ENCODE measurements at places on chromosomes 4 and X.

DNA sequence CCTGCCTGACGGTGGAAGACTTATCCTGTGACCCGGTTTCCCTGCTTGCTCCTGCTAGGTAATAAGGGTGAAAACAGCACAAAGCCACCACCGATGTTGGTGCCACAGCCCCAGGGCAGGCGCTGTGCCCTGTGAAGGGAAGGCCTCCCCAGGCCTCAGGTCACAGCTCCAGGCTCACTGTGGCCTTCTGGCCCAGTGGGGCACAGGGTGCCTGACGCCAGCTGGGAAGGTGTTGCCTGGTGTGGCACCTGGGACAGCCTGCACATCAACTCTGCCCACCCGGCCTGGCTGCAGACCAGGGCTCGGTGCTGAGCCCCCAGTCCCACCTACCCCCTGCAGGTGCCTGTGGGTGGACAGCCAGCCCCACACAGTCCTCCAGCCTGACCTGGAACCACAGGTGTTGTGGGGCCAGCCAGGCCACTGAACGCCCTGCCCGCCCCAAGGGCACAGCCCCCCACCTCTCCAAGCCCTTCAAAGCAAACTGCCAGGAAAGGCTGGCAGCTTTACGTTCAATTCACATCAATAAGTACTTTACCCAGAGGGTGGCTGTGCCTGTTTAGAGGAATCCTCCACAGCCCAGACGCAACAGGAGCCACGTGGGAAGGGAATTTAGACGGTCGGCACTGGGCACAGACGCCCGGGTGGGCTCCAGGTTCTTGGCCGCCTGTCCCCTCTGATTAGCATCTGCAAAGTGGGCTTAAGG lies 54.3 kb downstream of the ZFYVE28 start:
- DNase-seq, result no peak

DNA sequence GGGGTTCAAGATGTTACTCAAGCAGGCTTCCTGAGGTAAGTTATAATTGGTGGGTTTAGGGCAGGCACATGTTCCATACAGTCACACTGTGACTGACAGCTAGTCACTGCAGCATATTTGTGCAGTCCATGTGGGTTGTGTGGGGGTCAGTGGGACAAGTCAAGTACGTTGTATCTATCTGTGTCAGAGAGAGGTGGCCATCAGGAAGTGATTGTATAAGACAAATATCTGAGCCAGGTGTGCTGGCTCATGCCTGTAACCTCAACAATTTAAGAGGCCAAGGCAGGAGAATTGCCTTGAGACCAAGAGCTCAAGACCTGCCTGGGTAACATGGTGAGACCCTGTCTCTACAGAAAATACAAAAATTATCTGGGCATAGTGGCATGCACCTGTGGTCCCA lies 509.3 kb downstream of the CENPC start:
- DNase-seq, result no peak

DNA sequence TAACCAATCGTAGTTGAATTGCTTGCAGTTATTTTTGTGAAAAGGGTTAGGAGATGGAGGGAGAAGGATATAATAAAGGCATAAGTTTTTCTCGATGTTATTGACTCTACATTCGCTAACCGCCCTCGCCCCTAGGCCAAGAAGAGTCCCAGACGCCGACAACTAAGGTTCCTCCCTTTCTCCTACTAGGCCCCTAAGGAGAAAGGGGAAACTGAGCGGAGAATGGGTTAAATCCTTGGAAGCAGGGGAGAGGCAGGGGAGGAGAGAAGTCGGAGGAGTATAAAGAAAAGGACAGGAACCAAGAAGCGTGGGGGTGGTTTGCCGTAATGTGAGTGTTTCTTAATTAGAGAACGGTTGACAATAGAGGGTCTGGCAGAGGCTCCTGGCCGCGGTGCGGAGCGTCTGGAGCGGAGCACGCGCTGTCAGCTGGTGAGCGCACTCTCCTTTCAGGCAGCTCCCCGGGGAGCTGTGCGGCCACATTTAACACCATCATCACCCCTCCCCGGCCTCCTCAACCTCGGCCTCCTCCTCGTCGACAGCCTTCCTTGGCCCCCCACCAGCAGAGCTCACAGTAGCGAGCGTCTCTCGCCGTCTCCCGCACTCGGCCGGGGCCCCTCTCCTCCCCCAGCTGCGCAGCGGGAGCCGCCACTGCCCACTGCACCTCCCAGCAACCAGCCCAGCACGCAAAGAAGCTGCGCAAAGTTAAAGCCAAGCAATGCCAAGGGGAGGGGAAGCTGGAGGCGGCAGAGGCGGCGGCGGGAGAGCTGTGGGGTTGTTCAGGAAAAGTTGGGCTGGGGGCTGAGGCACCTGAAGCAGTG lies 5.9 kb downstream of the ATOH1 start:
- DNase-seq, result no peak

DNA sequence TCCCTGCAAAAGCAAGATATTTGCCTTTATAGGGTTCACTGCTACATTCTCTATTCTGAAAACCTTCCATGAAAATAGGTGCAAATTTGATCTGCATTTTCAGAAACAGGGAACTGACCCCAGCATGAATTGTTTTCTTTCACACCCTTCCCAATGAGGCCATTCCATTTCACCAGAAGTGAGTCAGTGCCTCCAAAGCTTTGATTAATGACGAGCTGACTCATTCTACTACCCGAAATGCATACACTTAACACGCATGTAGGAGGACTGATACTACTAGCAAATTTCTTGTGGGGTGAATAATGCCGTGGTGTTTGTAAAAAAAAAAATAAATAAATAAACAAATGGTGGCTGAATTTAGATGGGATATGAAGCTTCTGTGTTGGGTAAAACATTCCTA lies 146.9 kb upstream of the FGF13 start:
- DNase-seq, result no peak

DNA sequence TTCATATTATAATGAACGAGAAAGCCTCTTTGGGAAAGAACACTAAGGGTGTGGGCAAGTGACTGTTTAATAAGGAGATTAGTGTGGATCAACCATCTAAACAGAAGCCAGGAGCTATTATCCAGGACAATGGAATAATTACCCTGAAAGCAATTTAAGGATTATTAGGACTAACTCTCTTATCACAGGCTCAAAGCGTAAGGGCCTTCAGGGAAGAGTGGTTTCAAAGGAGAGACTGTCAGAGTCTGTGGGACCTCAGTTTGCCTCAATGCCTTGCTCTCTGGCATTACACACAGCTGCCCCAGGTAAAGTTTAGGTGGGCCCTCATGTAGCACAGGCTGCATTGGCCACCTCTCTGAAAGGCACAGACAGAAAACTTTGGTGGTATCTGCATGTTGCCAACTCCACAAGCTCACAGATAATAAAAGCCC lies 717.2 kb upstream of the ADGRL3 start:
- no peak for DNase-seq

DNA sequence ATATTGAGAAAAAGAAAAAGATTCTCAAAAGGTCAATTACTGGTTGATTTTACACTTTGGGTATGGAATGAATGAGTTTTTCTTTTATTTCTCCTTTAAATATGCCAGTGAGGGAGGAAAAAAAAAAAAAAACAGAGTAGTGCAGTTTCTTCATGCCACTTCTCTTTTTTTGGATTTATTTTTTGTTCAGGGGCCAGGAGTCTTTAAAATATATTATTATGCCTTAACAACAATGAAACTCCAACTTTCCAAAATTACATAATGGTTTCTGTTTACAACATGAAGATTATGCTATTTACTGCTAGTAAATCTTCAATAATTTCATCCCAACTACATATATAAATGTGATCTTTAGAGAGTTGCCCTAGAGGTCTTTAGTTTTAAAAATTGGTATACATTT lies 31.9 kb downstream of the DTHD1 start:
- no peak for DNase-seq

DNA sequence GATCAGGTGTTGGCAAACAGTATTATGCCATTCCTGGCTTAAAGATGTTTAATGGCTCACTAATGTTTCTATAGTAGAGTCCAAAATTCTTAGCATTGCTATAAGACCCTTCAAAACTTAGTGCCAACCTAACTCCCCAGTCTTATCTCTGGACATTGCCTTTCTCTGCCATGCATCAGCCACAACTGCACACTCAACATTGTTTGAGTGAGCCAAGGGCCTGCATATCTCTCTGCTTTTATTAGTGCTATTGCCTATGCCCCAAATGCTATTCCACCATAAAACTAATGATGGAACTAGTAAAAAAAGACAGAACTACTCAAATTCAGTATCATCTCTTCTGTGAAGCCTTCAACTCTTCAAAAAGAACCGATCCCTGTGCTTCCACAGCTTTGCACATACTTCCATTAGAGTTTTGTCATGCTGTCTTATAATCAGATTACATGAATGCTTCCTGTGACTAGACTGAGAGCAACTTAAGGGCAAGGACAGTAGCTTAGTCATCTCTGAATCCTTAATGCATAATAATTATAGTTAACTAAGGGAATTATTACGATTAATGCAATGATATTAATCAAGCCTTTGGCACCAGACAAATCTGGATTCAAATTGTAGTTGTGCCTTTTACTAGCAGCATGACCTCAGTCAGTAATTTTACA lies 53.7 kb downstream of the CHM start:
- no peak for DNase-seq

- DNase-seq, result no peak
Measured at GRCh38 chrX:22666441-22666840, 333.3 kb upstream of the DDX53 start.

GRCh38 chrX:136130931-136131833 lies 16.2 kb upstream of the FHL1 start:
- no peak for DNase-seq

DNA sequence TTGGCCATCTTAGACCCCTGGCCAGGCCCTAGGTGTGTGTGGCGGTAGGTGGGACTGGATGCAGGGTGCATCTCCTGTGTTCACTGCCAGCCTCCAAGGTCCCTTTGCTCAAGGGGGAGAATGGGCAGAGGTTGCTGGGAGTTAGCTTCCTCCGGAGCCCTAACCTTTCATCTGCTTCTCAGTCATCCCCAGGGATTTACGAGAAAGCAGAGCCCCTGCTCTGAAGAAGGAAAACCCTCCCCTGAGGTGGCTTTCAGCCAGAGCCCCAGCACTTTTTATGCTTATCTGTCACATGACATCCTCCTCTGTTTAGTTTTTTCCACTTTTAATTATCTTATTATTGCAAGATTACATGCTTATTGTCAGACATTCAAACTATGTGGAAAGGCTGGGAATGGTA lies 44.9 kb upstream of the DDX3X start:
- DNase-seq, result no peak

DNA sequence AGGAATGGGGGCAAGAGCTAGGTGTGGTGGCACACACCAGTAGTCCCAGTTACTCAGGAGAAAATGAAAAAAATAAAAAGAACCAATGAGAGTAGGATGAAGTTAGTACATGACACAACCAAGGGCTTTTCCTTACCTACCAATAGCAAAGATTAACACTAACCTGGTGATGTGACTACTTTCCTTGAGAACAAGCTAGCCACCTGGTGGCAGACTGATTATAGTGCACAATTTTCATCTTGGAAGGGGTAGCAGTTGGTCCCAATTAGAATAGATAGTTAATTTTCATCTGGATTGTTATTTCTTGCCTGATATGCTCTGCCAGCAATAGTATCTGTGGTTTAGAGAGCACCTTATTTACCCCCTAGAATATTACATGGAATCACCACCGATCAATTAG lies 1216.8 kb upstream of the PABPC4L start:
- DNase-seq, result no peak

DNA sequence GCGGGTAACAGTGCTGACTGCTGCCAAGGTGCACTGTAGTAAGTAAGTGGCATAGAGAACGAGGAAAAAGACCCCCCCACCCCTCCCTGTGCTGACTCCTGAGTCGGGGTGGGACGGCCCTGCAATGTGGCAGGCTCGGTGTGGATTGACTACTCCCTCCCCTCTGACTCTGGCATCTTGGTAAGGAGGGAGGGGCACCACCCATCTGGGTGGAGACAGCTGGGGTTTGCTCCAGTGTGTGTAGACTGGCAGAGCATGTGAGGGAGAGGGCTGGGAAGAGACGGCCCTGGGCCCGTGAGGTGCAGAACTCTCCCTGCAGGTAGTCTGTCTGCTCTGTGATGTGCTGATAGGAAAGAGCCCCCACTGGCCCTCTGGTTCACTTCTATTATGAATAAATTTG lies 31.0 kb downstream of the NSG1 start:
- no peak for DNase-seq

DNA sequence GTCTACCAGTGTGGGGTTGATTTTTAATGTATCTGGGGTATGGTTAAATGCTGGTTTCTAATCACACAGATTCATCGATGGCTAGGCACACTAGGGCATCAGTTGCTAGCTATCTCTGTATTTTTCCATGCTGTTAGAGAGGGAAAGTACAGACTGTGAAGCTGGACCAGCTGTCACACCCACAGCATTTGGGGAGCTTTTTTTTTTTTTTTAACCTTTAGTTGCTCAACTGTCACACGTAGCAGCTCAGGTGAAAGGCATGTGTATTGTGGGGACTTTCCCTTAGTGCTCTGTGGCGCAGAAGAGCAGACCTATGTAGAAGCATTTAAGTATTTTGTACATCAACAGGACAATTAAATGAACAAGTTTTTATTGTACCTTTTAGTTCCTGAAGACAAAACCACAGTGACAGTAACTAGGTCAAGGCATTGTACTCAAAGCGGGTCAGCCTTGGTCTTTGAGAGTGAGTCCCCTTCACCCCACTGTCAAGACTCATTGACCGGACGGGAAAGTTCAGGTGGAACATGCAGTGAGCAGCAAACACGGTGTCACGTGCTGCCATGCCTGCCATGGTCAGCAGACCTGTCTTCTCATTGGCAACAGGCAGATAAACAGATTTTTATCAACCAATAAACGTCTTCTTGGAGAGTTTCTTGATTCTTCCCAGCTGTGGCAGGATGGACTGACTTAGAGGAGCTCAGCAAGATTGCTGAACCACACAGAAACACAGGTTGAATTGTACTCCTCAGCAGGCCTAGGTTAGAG lies 65.3 kb downstream of the CASP3 start:
- no peak for DNase-seq

DNA sequence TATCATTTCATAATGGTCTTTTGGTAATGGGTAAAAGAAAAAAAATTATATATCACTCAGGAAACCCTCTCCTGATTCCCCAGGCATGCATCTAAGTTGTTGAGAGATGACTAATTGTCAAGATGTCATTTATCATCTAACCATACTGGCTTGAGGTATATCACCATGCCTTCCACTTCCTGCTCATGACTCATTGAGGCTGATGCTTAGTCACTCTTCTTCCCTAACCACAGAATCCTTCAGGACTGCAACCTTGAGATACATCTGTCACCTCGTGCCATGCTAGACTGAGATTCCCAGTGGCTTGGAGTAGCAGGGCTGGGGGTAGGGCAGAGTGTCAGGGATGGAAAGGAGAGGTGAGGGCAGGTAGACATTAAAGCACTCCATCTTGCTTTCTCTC lies 782.5 kb upstream of the INTU start:
- DNase-seq, result no peak

DNA sequence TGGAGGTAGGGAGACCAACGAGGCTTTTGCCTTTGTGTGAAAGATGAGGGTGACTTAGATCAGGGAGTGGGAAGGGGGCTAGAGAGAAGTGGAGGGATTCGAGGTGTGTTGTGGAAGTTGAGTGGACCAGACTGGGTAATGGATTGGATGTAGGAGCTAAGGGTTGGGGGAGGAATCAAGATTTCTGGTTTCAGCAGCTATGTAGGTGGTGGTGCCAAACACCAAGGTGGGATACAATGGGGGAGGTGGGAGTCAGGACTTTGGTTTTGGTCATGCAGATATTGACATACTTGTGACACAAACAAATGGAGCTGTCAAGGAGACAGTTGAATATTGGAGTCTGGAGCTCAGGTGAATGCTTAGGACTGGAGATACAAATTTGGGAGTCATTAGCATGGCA lies 71.0 kb downstream of the TSC22D3 start:
- DNase-seq, result no peak
